ENCODE measurements at places on chromosomes 2 and 18. TPM values are rescaled to one million over a fixed set of nuclear protein-coding genes. Genes with fewer than 3 reads are reported as not detected.

DNA sequence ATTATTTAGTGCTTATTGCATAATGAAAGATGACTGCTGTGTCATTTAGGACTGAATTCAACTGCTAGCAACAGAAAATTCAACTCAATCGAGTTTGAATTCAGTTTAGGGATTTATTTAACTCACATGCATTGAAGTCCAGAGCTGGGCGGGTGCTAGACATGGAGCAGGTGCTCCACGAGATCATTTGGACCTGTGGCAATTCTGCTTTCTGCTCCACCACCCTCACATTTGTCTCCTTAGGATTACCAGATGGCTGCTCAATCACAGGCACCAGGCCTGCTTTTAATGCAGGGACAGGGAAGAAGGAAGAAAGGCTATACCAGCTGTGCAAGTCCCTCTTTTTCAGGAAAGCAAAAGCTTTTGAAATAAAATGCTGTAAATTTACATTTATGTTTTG is 572.9 kb upstream of the SLC8A1 start:
- no peak for DNase-seq

- no peak for DNase-seq
These were observed 343.7 kb downstream of the SPAG16 start for GRCh38 chr2:213627835-213628460.

GRCh38 chr2:63440612-63441011 is 147.7 kb downstream of the WDPCP start:
- DNase-seq, result no peak

- peak; percentile 30 for DNase-seq
These were observed 75.8 kb downstream of the LNPK start for GRCh38 chr2:175926272-175926671.

FAM210A gene
- 30.2 TPM for total RNA-seq

UBE2E3 gene
- total RNA-seq, result 146 TPM

DNA sequence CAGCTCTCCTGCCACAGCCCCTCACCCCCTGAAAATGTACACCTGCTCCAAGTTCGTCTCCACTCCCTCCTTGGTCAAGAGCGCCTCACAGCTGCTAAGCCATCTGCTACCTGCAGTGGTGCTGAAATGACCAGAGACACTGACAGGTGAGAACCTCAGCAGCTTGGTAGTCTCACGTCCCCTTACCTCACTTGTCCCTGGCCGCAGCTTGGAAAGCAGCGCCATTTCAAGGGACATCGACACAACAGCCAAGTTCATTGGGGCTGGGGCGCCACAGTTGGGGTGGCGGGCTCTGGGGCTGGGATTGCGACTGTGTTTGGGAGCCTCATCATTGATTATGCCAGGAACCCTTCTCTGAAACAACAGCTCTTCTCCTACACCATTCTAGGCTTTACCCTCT is 47.5 kb downstream of the ANKRD44 start:
- DNase-seq, result no peak

DNA sequence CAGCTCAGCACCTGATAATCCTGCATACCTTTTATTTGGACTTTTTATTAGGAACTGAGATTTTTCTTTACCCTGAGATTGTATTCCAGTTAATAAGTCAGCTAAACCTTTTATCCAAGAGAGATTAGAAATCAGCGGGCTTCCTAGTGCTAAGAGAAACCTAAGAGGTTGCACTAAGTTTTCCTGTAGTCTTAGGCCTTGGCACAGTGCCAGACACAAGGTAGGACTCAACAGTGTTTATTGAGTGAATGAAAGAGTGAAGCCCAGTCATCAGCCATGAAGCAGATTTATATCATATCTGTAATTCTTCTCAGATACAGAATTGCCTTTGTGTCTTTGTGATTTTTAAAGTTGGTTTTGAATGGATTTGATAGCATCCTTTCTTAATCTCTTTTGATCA is 13.6 kb downstream of the OTX1 start:
- DNase-seq, result no peak

DNA sequence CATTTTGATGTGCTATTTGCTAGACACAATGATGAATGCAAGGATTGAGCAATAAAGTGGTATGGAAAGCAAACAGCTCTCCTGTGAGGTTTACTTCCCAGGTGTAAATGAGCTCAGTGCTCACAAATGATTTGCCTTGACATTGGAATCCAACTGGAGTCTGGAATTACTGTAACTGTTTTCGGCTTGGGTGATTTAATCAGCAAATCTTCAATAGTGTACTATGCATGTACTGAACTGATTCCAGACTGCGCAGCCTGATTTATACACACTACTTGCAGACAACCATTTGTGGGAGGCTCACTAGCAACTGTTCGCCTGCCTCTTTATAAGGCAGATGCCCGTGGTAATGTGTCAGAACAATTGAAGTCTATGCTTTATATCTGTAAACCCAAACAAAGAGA is 27.9 kb upstream of the SOX11 start:
- no peak for DNase-seq

- no peak for DNase-seq
These were observed 6.7 kb downstream of the SFTPB start for GRCh38 chr2:85661139-85661858.

GRCh38 chr2:215712219-215712868 is 276.5 kb upstream of the FN1 start:
- no peak for DNase-seq

ARHGAP15 gene
- 1.9 TPM for total RNA-seq

DNA sequence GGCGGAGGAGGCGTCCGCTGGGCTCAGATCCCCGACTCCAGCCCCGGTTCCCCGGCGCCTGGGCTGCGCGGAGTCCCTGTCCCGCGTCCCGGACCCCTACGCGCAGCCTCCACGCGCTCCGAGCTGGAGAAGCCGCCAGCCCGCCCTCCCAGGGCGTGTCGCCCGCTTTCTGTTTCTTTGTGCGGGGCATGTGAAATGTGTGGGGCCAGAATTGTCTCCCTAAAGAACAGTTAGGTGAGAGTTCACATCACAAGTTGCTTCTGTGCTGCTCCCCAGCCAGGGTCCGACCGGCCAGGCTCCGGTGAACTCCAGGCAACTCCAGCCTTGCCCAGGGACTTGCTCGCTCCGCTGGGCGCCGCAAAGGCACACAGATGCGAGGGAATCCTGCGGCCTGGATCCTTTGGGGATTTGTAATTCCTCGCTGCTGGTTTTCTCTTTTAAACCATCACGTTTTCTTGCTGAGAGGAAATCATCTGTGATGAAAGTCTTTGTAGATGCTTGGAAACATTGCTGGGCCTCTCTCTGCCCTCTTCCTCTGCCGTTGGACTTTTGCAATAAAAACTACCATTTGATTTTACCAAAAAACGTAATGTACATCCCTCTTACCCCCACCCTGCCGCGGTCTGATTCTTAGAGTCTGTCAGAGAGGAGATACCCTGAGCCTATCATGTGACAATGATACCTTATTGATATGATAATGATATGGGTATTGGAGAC is 631 bp downstream of the GYPC start:
- peak; percentile 49 for DNase-seq

GRCh38 chr2:118974103-118974993 is 32.4 kb downstream of the MARCO start:
- DNase-seq, result peak; percentile 33
